GDM1 (cell line): ENCODE measurements at places on chromosomes 2 and 18.

DNA sequence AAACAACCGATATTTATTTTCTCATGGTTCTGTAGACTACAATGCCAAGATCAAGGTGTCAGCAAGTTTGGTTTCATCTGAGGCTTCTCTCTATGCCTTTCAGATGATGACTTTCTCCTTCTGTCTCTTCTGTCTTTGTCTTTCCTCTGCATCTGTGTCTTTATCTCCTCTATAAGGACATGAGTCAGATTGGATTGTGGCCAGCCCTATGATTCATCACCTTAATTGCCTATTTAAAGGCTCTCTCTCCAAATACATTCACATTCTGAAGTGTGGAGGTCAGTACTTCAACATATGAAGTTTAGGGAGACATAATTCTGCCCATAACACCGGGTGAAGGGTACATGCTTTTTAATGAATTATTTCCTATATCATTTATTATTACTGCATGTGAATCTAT lies 71.2 kb upstream of the CNTNAP5 start:
- DNase-seq = no peak

GRCh38 chr2:132577686-132578085 lies 92.3 kb downstream of the LYPD1 start:
- DNase-seq = no peak

GRCh38 chr2:118417406-118418120 lies 329.3 kb downstream of the INSIG2 start:
- no peak for DNase-seq

GRCh38 chr2:104850361-104851290 lies 3.3 kb upstream of the POU3F3 start:
- no peak for DNase-seq

DNA sequence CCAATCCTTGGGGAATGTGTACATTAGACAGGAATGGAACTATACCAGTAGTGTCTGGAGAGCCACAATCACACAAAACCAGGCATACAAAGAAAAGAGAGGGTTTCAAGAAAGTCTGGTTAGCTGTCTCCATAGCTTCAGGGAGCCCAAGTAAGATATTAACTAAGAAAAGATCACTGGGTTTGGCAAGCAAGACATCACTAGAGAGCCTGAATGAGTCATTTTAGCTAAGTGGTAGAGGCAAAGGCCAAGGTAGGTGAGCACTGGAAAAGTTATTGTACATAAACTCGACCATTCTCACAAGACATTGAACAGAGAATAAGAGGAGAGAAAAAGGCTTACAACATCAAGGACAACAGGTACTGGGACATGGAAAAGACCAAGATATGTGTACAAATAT lies 143.8 kb upstream of the ARL4C start:
- DNase-seq = no peak

DNA sequence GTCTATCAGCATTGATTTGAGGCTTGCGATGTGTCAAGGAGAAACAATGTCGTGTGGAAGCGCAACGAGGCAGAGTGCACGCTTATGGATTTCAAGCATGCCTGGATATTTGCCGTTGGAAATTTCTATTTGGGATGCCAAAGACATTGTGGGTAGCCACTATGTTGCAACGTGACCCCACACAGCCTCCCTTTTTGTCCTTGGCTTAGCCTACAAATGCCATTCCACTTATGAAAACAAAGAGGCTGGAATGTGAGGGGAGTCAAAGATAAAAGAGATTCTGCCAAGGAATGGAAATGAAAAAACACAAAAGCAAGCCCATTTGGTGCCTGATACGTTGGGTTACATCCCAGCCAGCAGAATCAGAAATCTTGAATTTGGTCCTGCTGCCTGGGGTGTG lies 721.2 kb downstream of the GALR1 start:
- DNase-seq = no peak

DNA sequence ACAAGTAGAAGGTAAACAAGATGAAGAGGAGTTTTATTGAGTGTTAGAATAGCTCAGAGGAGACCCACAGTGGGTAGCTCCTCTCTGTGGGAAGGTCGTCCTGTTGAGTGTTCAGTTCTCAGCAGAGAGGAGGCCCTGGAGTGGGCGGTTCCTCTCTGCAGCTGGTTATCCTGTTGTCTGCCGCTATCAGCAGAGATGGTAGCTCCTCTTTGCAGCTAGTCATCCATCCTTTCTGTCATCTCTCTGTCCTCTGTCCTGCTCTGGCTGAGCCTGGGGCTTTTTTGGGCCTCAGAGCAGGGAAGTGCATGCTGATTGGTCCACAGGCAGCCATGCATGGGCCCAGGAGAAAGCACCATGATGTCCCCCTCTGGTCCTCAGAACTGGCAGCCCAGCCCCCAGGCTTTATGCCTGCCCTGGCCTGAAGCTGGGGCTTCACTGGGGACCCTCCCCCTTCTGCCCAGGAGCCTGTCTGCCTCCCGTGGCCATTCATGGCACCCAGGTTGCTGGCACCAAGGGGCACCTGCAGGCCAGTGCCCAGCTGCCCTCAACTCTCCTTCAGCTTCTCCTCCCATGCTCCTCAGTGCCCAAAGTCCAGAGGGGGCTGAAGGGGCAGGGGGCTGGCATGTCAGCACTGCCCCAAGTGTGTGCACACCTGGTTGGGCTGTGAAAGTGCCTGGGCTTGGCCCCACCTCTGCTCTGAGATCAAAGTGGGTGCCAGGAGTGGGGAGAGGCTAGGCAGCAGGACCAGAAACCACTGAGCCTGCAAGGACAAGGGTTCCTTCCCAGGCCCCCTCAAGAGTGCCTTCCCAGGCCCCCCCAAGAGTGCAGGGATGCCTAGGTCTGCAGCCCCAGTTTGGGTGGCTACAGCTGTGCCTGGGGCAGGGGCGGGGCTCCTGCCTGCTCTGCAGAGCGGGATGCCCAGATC lies 98.7 kb downstream of the TWIST2 start:
- DNase-seq = no peak

- DNase-seq = no peak
Measured at GRCh38 chr2:231483398-231484329, 19.4 kb upstream of the NCL start.

DNA sequence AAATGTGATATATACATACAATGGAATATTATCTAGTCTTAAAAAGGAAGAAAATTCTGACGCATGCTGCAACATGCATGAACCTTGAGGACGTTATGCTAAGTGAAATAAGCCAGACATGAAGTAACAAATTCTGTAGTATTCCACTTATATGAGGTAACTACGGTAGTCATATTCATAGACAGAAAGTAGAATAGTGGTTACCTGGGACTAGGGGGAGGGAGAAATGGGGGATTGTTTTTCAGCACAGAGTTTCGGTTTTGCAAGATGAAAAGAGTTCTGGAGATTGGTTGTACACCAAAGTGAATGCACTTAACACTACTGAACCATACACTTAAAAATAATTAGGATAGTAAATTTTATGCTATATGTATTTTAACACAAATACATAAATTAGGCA lies 215.9 kb upstream of the FBXO11 start:
- no peak for DNase-seq

GRCh38 chr2:100821255-100821910 lies 1.4 kb downstream of the NPAS2 start:
- no peak for DNase-seq

DNA sequence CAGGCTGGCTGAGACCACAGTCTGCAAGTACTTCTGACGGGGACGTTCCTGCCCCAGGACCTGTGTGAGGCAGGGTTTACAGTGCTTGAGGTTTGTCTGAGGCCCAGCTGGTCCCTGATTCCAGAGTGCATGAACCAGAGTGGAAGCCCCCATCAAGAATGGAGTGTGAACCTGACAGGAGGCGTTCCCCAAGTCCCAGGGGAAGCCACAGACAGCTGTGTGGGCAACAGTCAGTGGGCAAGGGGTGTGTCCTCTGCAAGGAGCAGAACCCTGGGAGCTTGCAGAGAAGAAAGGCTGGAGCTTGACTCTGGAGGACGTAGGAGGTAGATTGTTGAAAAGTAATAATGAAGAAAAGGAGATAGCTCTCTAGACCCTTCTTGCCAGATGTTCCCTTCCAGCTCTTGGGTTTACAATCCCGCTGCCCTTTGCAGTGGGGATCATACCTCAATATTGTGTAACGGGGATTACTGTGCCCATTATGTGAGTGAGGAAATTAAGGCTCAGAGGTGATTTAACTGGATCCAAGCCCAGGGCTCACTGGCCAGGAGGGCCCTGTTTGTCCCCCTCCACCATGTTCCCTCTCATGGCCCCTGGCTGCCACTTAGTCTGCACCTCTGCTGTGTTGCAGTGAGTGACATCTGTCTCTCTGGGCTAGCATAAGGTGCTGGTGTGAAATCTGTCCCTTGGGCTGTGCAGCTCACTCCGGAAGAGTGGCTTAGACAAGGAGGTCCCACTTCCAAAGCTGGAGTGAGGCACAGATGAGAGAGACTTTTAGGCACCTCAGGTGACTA lies 6.2 kb downstream of the DBI start:
- DNase-seq = no peak

DNA sequence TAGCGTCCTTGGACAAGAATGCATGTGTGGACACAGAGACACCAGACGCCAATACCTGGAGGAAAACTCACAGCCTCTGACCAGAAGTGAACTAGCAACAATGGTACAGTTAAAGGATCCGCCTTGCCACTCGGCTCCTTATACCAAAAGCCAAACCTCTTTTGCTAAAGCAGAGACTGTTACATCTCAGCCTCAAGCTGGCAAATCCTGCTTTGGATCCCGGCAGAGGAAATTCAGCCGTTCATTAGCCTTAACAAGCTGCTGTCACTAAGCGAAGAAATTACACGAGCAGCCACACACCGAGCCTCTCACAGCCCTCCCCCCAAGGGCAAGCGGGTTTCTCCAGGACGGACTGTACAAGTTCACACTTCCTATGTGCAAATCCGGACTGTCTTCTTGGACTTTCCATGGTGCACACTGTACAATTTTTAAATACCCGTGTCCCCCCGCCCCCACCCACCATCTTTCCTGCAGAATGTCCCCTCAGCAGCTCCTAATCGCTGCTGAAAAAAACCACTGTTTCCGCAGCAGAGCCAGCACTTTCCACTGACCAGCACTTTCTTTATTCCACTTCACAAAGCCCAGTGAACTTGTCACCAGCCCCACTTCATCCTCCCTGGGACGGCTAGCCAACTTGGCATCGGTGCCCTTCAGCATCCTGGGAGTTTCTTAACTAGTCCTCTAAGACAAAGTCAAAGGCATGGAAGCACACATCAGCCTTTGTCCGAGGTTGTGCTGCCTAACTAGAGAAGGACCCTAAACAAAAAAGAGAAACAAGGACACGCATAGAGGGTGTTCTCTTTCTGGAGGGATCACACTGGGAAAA lies 1.5 kb downstream of the KLF7 start:
- no peak for DNase-seq

GRCh38 chr2:164701565-164701964 lies 80.3 kb upstream of the GRB14 start:
- DNase-seq = no peak

DNA sequence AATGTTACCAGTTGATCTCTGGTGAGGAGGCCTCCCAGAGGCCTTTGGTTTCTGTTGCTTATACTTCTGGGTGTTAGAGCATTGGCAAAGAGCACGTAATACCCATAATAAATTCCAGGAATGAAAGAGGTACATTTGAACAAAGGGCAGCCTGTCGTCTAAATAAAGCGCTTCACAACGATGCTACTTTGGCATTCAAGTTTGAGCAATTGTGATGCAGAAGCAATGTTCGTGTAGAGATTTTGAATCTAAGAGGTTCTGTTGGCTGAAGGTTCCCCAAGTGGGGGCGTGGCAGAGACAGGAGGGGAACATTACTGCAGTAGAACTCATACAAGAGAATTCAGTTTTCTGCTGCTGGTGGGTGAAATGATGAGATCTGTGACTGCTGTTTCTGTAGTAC lies 27.8 kb downstream of the ZNF532 start:
- DNase-seq = no peak

DNA sequence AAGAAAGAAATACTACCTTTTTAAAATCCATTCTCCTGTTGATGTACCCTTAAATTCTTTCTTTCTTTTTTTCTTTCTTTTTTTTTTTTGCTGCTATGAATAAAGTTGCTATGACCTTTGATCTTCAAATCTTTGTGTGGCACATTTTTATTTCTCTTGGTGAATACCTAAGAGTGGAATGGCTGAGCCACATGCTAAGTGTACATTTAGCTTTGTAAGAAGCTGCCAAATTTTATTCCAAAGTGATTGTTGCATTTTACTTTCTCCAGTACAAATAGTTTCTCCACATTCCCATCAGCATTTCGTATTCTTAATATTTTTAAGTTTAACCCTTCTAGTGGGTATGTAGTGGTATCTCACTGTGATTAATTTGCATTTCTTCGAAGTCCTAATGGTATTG lies 88.8 kb upstream of the RAB27B start:
- DNase-seq = no peak

GRCh38 chr18:80246445-80247392 lies 595 bp downstream of the PARD6G start:
- DNase-seq = no peak

DNA sequence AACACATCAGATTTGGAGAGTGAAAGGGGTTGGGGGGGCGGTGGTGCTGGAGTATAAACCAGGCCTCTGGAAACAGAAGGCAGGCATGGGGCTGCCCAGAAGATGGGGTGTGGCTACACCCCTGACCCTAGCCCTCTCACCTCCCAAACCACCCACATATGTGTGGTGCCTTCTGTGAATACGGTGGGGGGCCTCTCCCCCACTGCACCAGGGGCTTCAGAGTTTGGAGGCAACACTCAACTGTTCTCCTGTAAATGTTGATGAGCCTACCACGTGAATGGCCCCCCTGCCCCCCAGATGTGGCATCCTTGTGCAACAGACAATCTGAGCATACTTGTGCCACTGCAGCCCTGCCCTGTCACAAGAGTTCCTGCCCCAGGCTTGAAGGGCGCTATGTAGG lies 19.5 kb downstream of the FBXO41 start:
- DNase-seq = no peak

- no peak for DNase-seq
Measured at GRCh38 chr2:27762951-27763906, 8.3 kb upstream of the MRPL33 start.

DNA sequence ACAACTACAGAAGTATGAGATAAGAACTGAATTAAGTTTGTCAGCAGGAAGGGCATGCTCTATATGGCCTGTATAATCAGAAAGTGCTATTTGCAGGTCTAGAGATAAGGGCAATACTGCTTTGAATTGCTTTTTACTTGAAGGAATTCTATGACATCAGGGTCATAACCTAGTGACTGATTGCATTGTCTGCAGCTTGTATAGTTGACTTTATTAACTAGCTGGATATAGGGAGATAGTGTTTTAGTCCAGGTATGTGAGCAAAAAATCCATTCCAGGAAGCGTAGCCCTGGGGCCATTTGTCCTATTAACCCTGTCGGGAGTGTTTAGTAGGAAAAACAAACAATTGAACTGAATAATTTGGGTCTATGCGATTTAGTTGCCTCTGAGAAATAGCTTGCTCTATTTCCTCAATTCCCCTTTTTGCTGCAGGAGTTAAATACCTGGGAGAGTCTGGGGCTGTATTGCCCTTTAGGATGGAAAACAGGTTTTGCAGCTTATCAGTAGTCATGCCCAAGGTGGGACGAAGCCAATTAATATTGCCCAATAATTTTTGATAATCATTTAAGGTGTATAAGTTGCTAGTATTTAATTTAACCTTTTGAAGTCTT lies 30.0 kb downstream of the HTR2B start:
- DNase-seq = no peak
